ENCODE measurements at places on chromosomes 1 and 21. TPM values are rescaled to one million over a fixed set of nuclear protein-coding genes. Genes with fewer than 3 reads are reported as not detected.

The ARHGEF10L gene
- 3.5 TPM for total RNA-seq

The ABCG1 gene
- 41.6 TPM for total RNA-seq

The DNAJC28 gene
- 0.94 TPM for total RNA-seq

The BNIPL gene
- under 0.01 TPM for total RNA-seq

The LIPI gene
- total RNA-seq, result not detected

The LYPD8 gene
- total RNA-seq, result not detected

The DCDC2B gene
- not detected for total RNA-seq

The KRTAP19-1 gene
- total RNA-seq, result not detected

The ABCA4 gene
- 4.0 TPM for total RNA-seq

The FCGR3B gene
- 0.19 TPM for total RNA-seq

The AIRE gene
- total RNA-seq, result under 0.01 TPM

The CEP104 gene
- 18.0 TPM for total RNA-seq

The CYP4Z1 gene
- total RNA-seq, result not detected

The TMPRSS15 gene
- total RNA-seq, result not detected

The TRABD2B gene
- total RNA-seq, result under 0.01 TPM

The C1orf53 gene
- 2.6 TPM for total RNA-seq

The S1PR1 gene
- total RNA-seq, result 164 TPM

The GBP7 gene
- not detected for total RNA-seq

The FAM167B gene
- 1.7 TPM for total RNA-seq

The SPRR2D gene
- total RNA-seq, result not detected

The CNN3 gene
- total RNA-seq, result 277 TPM

The SUSD4 gene
- total RNA-seq, result under 0.01 TPM

The S100A2 gene
- 1.9 TPM for total RNA-seq

The PLA2G4A gene
- total RNA-seq, result 4.1 TPM

The LRRIQ3 gene
- total RNA-seq, result 0.63 TPM

The CDC7 gene
- total RNA-seq, result 5.3 TPM

The ICOSLG gene
- total RNA-seq, result 0.54 TPM

The ZC3H11A gene
- 83.8 TPM for total RNA-seq

The B3GALT2 gene
- total RNA-seq, result 1.3 TPM

The DMBX1 gene
- total RNA-seq, result not detected

The ACKR1 gene
- total RNA-seq, result 0.75 TPM

The ZMYND12 gene
- 0.27 TPM for total RNA-seq

The RGSL1 gene
- total RNA-seq, result not detected

The CD2 gene
- total RNA-seq, result not detected
